SJSA1 (cell line): ENCODE measurements at places on chromosomes 2 and 18.

DNA sequence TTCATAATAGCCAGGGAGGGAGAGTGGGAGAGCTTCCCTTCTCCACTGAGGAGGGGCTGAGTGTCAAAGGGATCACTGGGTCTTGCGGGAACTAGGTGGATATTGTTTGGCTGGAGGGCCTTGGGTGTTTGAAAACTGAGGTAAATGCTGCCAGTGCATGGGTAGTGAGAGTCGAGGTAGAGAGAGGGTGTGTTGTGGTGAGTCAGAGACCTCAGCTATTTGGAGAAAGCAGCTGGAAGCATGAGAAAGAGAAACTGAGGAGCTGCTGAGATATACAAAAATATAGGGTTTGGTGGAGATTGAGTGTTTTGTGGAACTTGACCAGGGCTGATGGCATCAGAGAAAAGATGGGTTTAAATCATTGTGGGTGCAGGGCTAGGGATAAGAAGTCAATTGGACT lies 127.0 kb upstream of the CCDC195 start:
- no peak for DNase-seq
- H3K36me3 ChIP-seq = peaks cover 60% of the 10 kb centered on the region
- H3K4me3 ChIP-seq = no peak overlapping the region

- H3K27me3 ChIP-seq = 0 out of 2 replicates have a peak, but pooled peaks cover 4% of the 10 kb centered on the region
- no peaks in the 10 kb centered on the region for H3K36me3 ChIP-seq
- no peak overlapping the region for H3K4me3 ChIP-seq
- no peak for DNase-seq
- H3K27ac ChIP-seq = no peak overlapping the region
These were observed 312.8 kb upstream of the PKDCC start for GRCh38 chr2:41735006-41735405.

DNA sequence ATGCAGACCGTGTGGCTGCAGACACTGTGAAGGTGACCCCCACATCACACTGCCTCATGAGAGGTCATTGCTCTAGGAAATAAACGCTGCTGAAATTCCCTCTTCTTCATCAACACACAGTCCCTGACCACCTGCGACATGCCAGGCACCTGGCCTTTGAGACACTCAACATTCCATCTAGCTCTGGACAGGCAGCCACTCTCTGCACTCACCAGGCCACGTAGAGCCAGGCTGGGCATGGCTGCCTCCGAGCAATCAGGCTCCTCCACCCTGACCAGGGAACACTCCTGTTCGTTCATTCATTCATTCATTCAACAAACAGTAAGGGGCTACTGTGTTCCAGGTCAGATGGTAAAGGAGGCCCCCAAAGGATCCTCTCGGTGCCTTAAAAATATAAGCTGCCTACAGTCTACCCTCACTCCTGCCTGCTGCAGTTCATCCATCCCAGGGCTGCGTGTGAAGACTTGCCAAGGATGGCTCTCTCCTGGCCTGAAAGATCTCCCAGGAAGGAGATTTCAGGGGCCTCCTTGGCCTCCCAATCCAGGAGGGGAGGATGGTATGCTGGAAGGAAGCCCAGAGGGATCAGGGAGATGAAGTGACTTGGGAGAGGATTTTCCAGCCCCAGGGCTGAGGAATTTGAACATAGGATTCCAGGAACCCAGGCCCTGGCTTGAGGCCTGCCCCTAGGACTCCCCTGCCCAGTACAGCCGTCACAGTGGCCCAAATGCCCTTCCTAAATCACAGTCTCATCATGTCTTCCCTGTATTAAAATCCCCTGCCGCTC lies 66.7 kb downstream of the TNS1 start:
- peaks cover 64% of the 10 kb centered on the region for H3K4me1 ChIP-seq
- H3K36me3 ChIP-seq = no peaks in the 10 kb centered on the region
- H3K27ac ChIP-seq = no peak overlapping the region
- no peak for DNase-seq
- no peaks in the 10 kb centered on the region for H3K27me3 ChIP-seq

- H3K27me3 ChIP-seq = no peaks in the 10 kb centered on the region
- DNase-seq = no peak
- H3K4me3 ChIP-seq = no peak overlapping the region
- H3K27ac ChIP-seq = no peak overlapping the region
- no peaks in the 10 kb centered on the region for H3K36me3 ChIP-seq
- peaks cover 35% of the 10 kb centered on the region for H3K4me1 ChIP-seq
These were observed 162.1 kb downstream of the BCL2 start for GRCh38 chr18:63157293-63158011.
